ENCODE measurements at places on chromosomes 13 and 19.

DNA sequence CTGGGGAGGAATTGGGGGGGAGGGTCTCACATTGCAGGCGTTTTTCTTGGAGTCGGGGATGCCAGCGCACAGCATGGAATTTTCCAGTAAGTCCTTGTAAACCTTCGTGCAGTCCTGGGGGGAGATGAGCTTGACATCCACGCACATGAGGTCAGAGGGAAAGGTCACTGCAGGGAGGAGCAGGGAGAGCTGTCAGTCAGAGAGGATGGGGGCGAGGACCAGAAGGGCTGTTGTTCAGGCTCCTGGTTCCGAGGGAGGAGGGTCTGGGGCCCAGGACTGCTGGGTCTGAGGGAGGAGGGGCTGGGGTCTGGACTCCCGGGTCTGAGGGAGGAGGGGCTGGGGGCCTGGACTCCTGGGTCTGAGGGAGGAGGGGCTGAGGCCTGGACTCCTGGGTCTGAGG lies 4.0 kb downstream of the KLK7 start:
- no peak for DNase-seq

DNA sequence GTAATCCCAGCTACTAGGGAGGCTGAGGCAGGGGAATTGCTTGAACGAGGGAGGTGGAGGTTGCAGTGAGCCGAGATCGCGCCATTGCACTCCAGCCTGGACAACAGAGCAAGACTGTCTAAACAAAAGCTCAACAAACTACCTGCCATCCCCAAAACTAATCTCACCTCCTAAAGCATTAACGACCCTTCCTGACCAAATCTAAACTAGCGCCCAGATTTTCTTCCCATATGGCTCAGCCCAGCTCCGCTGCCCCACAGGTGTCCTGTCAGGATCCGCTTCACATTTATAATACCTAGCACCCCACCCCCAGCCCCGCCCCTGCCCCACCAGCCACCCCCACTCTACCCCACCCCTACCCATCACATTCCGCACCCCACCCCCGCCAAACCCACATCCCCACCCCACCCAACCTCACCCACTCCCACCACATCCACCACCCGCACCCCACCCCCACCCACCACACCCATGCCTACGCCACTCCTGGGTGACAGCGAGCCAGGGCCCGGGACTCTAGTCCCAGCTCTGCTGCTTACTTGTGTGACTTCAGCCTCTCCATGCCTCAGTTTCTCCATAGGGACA lies 599 bp downstream of the C19orf12 start:
- DNase-seq = no peak

GRCh38 chr13:37029617-37030016 lies 29.0 kb downstream of the EXOSC8 start:
- no peak for DNase-seq

- no peak for DNase-seq
Observed at GRCh38 chr13:30493658-30494381, 28.1 kb upstream of the HMGB1 start.

DNA sequence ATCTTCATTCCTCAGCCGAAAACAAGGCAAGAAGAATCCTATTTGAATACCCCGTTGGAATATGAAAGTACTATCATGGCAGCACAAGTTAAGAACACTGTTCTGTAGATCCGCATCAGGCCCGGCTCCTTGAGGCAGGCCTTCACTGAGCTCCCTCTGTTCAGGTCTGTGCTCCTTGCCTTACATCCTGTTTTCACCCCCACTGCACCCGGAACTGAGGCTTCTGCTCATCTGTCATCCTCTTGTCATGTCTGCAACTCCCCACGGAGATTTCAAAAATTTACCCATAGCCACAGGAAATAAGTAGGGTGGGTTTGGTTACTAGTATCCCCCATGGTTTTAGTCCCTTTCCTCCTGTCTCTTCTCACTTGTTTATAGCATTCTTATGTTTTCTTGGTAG lies 861.9 kb downstream of the GPC5 start:
- DNase-seq = no peak

GRCh38 chr13:97359181-97360057 lies 74.5 kb upstream of the RAP2A start:
- peak; percentile 79 for DNase-seq

DNA sequence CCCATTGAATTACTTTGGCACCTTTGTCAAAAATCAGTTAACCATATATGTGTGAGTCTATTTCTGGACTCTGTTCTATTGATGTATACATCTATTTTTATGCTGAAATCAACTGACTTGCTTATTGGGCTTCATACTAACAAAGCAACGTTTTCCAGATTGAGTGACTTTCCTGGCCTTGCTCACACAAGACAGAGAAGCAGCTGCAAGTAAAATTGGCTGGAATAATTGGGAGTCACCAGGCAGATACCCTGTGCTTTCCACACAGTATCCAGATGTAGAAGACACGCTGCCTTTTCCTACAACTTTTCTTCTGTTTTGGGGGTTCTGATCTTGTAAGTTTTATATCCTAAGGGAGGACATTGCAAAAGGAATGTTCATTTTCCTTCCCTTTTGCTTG lies 11.2 kb downstream of the METTL21C start:
- no peak for DNase-seq

- no peak for DNase-seq
Observed at GRCh38 chr13:106548064-106548696, 12.7 kb upstream of the EFNB2 start.

All from ELF-1 (cell line).